ENCODE measurements at places on chromosomes 5 and 9.

DNA sequence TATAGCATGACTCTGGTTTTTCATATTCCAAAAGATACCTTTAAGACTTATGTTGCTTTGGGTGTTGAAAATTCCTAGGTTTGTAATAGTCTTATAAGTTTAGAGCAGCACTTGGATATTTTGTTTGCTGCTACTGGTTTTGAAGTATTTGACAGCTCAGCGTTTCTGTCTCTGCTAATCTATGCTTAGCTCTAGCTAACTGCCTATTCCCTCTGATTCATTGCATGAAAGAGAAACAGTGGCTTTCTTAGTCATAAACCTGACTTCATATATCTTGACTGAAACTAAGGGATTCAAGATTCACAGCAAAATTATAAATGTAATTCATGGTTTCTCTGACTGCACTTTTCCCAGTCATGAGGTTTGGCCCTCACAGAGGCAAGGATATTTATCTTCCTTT, 35.6 kb upstream of the ANXA1 start:
- DNase-seq = peak; percentile 65

DNA sequence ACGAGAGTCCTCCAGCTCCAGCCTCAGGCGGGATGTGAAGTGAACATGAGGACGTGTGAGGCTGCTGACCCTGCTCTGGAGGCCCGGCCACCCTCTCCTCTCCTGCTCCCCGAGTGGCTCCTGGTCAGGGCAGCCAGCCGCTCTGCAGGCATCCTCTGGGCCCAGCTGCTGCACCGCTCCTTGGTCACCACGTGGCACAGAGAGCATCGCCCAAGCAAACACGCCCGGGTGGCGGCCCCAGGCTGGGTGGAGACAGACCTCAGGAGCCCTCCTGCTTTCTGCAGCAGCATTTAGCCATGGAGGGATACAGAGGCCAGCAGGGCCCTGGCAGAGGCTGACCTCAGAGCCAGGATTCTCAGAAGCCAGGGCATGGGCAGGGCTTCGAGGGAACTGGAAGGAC, 69.7 kb upstream of the SARDH start:
- no peak for DNase-seq

GRCh38 chr5:115542651-115543364, 1.8 kb downstream of the FEM1C start:
- no peak for DNase-seq

DNA sequence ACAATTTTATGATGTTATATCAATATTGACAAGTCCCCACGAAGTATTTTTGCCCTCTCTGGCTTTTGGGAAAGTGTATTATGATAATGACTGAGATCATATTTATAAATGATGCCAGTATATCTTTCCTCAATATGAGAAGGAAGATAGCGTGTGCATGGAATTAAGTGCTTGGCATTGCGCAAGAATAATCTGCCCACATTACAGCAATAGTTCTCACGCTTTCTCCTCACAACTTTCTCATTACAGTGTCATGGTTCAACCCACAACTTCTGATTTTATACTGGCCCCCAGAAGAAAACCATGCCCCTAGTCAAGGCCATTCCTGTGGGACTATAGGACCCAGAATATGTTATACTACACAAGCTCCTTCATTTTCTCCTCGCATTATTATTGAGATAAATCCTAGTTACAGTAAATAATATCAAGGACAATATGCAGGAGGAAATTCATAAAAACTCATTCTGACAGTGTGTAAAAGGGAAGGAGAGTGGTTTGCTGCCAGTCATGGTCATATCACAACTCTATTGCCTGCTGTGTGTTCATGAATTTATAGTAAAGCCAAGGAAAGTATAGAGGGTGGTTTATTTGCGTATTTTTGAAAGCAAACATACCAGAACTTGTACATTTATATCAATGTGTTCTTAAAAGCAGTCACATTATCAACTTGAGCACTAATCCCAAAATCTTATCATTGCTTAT, 114.1 kb downstream of the PIK3R1 start:
- peak; percentile 63 for DNase-seq

- no peak for DNase-seq
These were observed 585.0 kb upstream of the CDH6 start for GRCh38 chr5:30608501-30608900.

DNA sequence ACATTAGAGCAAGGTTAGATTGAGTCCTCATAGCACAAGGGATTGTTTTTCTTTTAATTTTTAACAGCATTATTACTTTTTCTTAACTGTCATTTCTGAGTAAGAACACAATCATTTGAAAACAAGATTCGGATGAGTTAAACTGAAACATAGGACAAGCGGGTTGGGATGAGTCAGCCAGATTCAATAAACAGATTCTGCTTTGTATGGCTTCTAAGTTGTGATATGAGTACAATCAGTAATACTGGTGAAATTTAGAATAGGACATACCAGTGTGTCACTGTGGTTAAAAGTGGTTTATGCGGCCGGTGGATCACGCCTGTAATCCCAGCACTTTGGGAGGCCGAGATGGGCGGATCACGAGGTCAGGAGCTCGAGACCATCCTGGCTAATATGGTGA, 364.3 kb upstream of the CDH10 start:
- no peak for DNase-seq

- DNase-seq = no peak
These were observed 17.9 kb upstream of the PAM start for GRCh38 chr5:102737161-102737560.

GRCh38 chr9:131854334-131854733, 114.5 kb upstream of the RAPGEF1 start:
- DNase-seq = no peak

GRCh38 chr5:109931049-109931780, 241.5 kb downstream of the MAN2A1 start:
- no peak for DNase-seq

- no peak for DNase-seq
These were observed 838 bp downstream of the POLK start for GRCh38 chr5:75512383-75513074.

GRCh38 chr5:172586125-172587060, 54.7 kb upstream of the NEURL1B start:
- DNase-seq = no peak

DNA sequence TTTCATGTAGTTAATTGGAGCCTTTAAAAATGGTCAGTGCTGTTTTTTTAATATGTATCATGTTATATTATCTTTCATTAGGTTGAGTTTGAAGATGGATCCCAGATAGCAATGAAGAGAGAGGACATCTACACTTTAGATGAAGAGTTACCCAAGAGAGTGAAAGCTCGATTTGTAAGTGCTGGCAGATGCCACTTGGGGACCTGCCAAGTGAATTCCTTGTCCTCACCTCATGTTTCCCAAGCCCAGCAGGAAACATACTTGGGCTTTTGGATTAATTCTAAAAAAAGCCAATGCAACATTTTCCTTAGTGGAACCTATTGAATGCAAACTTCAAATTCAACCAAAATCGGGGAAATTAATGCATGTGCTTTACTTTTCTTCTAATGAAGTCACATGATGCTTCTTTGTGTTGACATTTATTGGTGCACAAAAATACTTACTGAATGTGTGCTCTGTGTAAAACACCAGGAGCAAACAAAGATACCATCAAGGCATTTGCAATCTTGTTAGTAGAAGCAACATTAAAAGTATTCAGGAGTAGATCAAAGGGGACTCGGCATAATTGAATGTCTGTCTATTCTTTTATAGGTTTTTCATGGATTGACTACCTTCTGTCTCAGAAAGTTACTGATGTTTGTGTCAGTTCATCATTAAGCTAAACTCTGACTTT, 412.1 kb downstream of the KDM4C start:
- DNase-seq = no peak

DNA sequence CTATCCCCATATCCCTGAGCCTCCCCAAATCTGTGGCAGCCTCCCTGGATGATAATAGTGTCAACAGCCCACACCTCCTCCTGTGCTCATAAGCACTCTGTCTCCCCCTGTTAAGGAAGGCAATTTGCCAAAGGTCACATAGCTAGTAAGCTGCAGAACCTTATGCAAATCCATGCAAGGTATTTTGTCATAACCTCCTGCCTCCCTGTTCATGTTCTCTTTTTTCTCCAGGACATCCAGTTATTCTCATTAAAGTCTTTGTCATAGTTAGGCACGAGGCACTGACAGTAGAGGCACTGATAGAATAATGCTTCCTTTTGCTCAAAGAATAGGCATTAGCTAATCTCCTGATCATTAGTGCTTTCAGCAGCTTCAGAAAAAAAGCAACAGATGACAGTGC, 10.2 kb upstream of the AUH start:
- DNase-seq = no peak

- DNase-seq = no peak
These were observed 43.1 kb downstream of the BASP1 start for GRCh38 chr5:17260549-17260948.

Measured in brain microvascular endothelial cell (primary cell).